ENCODE measurements at places on chromosomes 12 and 14. TPM values are rescaled to one million over a fixed set of nuclear protein-coding genes. Genes with fewer than 3 reads are reported as not detected.

COL2A1 gene
- total RNA-seq: under 0.01 TPM

TEAD4 gene
- total RNA-seq: 24.0 TPM

KRT77 gene
- not detected for total RNA-seq

SDR9C7 gene
- not detected for total RNA-seq

ADGRD1 gene
- 22.0 TPM for total RNA-seq
